NCI-H187 (cell line): ENCODE measurements at places on chromosomes 4 and X.

- no peak for DNase-seq
These were observed 605.9 kb upstream of the DIPK2B start for GRCh38 chrX:45806410-45807121.

- DNase-seq: no peak
These were observed 94.1 kb upstream of the ACSL4 start for GRCh38 chrX:109826954-109827708.

DNA sequence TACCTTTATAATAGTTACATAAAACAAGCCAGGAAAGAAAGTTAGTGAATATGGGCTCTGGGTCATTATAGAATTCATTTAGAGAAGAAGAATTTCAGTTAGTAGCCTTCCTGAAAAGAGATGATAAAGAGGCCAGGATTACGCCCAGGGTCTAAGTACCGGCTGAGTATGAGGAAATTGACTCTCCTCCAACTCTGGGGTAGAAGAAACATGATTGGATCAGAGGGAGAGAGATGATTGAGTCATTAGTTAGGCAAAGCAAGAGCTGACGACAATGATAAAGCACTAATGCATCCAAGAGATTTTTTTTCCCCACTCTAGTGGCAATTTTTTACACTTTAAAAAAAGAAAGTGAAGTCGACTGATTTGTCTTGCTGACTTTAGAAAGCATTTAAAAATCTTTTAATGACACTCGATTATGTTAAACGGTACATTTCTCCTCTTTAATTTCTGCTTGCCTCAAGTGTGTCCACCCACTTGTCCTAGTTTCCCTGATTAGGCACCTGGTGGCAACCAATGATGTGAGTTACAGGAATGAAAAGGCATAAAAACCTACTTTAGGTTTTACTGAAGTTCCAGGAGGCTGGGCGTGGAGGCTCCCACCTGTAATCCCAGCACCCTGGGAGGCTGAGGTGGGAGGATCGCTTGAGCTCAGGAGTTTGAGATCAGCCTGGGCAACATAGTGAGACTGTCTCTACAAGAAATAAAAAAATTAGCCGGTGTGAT lies 37.3 kb upstream of the IGFBP7 start:
- no peak for DNase-seq

- DNase-seq: no peak
These were observed 803.9 kb downstream of the C4orf33 start for GRCh38 chr4:129899849-129900248.

DNA sequence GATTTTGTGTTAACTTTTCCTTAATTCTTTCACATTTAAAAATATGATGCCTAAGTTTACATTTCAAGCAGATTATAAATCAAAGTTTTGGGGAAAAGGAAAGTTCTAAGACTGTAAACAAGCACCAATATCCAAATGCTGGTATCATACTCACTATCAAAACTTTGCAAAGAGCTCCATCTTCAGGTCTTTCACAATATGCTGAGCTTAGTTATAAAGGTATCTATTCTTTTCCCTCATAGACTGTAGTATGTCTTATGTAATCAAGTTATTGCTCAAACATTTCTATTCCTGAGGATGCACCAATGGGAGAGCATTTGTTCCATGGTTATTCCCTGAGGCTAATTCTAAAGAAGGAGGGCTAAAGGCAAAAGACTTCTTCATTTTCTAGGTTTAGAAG lies 207.9 kb upstream of the FAM241A start:
- DNase-seq: no peak

DNA sequence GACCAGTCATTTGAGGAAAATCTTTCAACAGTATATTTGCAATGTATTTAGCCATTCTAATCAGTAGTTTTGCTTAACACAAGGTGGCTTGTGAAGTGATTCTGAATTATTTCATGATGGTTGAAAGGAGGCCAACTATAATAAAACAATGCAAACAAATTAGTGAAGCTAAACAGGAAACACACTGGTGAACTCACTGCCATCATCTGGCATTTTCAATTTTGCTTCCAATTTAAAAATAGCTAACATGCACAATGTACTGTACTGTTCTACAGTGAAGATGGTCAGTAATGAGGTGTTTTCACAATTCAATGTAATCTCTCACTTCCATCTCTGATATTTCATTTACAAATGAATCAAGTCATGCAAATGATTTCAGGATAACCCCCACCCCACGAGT lies 31.1 kb downstream of the PGRMC2 start:
- DNase-seq: no peak

DNA sequence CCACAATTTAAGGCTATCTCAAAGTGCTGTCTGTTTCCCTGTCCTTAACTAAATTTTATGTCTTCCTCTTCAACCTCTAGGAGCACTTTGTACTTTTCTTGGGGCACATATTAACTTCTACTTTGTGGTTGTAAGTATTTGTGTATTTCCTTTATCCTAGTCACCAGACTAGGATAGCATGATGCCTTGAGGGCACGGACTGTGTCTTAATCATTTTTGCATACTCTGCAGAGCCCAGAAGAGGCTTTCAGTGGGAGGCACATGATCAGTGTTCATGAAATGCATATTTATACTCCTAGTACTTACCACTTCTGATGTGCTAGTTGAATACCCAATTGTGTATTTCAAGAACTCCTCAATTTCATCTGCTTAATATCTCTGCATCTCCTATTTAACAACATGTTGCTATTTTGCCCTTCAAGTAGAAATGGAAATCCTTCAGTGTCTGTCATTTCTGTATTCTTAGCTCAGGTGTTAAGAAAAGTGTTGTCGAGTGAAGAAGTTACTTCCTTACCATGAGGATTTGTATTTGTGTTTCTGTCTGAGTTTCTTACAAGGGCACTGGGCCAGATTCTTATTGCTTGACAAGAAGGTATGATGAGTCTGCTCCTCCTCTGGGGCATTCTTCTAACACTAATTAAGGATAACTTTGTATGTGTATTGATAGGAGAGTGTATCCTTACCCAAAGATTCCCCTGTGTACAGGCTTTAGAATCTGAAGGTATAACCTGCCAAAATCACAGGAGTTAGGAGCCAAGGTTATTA lies 28.3 kb upstream of the PGRMC2 start:
- no peak for DNase-seq

DNA sequence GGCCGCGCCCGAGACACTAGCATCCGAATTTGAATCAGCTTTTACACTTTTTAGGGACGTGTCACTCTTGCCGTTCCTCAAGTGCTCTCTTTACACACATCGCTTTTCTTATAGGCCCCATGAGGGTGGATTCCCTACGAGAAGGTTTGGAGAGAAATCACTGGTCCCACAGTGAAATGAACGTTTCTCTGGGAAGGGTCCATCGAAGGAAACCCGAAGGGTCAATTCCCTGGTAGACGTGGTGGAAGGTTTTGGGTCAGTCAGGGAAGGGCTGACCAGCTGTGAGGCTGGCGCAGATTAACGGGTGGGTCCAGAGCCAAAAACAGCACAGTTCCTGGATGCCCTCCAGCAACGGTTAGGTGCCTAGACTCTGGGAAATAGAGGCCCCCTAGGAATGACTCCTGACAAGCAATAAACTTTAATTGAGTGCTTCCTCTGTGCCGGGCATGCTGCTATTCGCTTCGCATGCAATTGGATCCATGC lies 35.9 kb downstream of the ETDC start:
- DNase-seq: no peak

DNA sequence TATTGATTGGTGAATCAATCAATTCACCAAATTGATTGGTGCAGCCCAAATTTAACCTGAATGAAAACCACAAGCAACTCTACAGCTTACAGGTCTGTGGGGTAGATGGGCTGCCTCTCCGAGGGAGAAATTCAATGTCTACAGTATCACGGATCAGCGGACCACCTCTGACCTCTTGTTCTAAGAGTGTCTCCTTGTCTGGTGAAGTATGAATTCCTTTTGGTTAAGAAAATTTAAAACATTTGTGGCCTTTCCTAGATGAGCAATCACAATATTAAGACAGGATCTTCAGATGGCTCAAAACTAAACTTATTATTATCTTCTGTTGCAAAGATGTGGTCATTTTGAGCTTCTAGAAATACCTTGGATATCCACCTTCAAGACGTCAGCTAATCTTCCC lies 153.3 kb downstream of the IL15 start:
- DNase-seq: no peak

DNA sequence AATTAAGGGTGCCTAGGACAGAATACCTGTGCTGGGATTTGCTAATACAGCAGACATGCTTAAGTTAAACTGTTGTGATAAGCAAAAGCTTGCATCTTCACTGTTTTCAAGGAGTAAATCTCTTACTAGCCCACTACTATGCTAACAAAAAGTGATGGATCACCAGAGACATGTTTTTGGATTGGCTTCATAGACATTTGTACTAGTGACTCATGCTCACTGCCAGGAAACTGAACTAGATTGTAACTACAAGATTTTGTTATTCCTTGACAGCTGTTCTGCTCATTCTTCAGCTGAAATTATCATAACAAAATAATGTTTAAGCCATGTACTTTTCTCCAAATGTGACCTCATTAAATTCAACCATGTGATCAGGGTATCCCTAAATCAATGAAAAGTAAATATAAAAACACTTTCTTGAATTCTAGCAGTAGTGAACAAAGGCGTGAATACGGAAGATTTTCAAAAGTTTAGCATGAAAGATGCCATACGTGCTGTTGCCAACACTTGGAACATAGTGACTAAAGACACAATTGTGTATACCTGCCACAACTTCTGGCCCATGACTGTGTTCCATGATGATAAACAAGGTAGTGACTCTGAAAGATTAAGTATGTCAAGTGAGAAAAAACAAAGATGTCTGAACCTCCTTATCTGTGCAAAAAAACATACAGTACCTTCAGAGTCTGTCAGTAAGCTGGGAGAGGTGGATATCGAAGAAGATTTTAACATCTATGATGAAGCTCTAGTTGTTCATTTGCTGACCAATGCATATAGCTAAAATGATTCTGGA lies 154.0 kb downstream of the BTC start:
- DNase-seq: no peak

GRCh38 chr4:94911106-94911505 lies 153.4 kb downstream of the BMPR1B start:
- DNase-seq: no peak

GRCh38 chr4:34939073-34939472 lies 1305.2 kb downstream of the ARAP2 start:
- no peak for DNase-seq

GRCh38 chrX:126994032-126994600 lies 174.6 kb downstream of the PRR32 start:
- DNase-seq: no peak

- DNase-seq: no peak
These were observed 11.5 kb downstream of the STK26 start for GRCh38 chrX:132034648-132035047.

DNA sequence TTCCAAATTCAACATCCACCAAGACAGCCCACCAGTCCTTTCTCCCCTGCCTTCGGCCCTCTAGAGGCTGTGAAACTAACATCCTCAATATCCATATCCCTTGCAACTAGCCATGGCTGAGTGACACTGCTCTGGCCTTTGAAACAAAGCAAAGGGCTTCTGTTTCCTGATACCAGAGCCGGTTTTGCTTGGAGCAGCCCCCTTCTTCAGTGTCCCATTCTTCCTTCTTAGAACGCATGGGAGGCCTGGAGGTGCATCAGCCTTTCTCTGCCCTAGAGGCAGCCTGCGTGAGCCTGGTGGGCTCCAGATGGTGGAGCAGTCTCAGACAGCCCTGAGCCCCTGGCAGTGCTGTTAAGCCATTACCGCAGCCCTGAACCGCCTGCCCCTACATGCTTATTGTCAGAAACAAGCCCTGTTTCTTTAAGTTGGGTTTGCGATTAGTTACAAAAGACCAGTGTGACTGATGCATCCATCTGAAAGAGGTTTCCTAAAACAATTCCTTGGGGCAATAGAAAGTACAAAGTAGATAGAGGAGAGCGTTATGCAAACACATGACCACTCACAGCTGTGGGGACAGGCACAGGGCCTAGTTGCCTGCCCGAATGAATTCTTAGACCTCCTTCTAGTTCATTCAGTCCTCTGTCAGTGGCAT lies 74.1 kb downstream of the EVC start:
- no peak for DNase-seq

DNA sequence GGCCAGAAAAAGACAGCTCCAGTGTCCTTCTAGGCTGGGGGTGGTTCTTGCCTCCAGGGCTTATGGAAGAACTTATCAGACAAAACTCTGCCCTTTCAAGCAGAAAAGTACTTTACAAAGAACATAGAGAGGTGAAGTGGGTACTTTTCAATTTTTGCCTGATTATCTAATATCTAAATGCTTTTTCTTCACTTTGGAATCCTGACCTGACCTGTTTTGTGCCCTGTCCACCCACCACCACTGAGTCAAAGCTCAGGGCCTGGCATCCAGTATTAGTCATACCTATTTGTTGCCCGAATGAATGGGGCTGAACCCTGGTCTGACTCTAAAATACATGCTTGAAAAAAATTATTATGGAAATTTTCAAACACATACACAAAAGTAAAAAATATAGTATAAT lies 37.2 kb downstream of the RTL9 start:
- DNase-seq: no peak

GRCh38 chrX:115957862-115958490 lies 212.6 kb upstream of the AGTR2 start:
- DNase-seq: peak; percentile 27

GRCh38 chr4:139934057-139934707 lies 219.8 kb downstream of the MAML3 start:
- DNase-seq: no peak

GRCh38 chrX:3592184-3592583 lies 121.3 kb downstream of the PRKX start:
- no peak for DNase-seq

- DNase-seq: no peak
These were observed 296 bp upstream of the ADGRL3 start for GRCh38 chr4:61199873-61200186.

DNA sequence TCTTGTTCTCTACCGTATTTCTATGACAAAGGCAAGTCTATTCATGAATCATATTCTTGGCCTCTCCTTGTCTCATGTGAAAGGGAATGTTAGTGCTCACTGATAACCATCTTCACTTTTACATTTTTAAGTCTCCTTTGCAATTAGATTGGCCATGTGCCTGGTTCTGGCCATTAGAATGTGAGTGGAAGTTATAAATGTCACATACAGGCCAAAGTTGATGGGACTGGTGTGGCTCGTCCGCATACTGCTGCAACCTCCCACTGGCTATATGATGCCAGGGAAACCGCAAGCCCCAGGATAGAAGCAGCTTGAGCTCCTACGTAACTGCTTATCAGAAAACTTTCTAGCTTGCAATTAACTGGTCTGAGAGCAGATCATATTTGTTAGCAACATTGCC lies 86.1 kb downstream of the MAGEC1 start:
- DNase-seq: no peak

DNA sequence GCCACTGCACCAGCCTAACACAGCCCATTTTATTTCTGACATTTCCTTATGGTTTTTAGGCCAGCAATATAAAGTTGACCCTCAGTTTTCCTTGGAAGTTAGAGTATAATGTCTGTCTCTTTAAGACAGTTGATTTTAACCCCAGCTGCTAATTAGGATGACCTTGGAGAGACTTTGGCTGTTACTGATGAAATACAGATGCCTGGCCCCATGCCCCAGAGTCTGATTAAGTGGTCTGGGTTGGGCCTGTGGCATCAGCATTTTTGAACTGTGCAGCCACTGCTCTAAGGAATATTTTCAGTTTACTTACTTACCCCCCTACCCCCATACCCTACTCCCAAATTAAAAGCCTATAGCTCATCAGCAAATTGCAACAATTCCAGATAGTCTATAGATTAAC lies 85.8 kb downstream of the DCLK2 start:
- DNase-seq: no peak
